ENCODE measurements at places on chromosomes 11 and 22.

GRCh38 chr22:43127166-43127908 is 15.9 kb downstream of the MCAT start:
- no peak for DNase-seq
- peaks cover 2% of the 10 kb centered on the region for H3K4me1 ChIP-seq
- H3K27me3 ChIP-seq = no peaks in the 10 kb centered on the region
- H3K4me3 ChIP-seq = no peak overlapping the region
- H3K36me3 ChIP-seq = peaks cover 7% of the 10 kb centered on the region

GRCh38 chr11:28318871-28319270 is 210.7 kb downstream of the METTL15 start:
- no peak overlapping the region for H3K27ac ChIP-seq
- H3K4me1 ChIP-seq = no peaks in the 10 kb centered on the region
- peaks cover 3% of the 10 kb centered on the region for H3K36me3 ChIP-seq
- no peaks in the 10 kb centered on the region for H3K27me3 ChIP-seq

DNA sequence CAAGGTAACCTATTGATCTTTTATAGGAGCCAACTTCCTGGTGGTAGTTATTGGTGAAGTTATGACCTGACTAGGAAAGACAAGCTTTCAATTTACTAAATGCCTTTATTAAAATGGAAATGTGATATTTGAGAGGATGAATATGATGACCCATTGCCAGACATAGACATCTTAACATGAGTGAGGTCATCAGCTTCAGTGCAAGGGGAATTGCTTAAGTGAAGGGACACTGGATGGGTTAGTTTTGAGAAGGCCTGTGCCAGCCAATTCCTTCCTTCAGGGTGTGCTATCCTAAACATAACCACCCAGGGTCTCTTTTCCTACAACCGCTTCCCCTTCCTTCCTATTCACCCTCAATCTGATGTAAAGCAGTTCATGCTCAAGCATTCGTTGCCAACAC is 21.5 kb downstream of the NAV2 start:
- H3K4me1 ChIP-seq = no peaks in the 10 kb centered on the region
- DNase-seq = no peak
- H3K36me3 ChIP-seq = no peaks in the 10 kb centered on the region
- no peak overlapping the region for H3K4me3 ChIP-seq

GRCh38 chr11:47366020-47366490 is 12.3 kb downstream of the SPI1 start:
- H3K27me3 ChIP-seq = no peaks in the 10 kb centered on the region
- no peak for DNase-seq
- H3K36me3 ChIP-seq = no peaks in the 10 kb centered on the region

- no peaks in the 10 kb centered on the region for H3K27me3 ChIP-seq
- no peaks in the 10 kb centered on the region for H3K36me3 ChIP-seq
- no peak overlapping the region for H3K4me3 ChIP-seq
- no peaks in the 10 kb centered on the region for H3K4me1 ChIP-seq
- H3K27ac ChIP-seq = no peak overlapping the region
Measured at GRCh38 chr11:85590848-85591483, 36.2 kb downstream of the DLG2 start.

DNA sequence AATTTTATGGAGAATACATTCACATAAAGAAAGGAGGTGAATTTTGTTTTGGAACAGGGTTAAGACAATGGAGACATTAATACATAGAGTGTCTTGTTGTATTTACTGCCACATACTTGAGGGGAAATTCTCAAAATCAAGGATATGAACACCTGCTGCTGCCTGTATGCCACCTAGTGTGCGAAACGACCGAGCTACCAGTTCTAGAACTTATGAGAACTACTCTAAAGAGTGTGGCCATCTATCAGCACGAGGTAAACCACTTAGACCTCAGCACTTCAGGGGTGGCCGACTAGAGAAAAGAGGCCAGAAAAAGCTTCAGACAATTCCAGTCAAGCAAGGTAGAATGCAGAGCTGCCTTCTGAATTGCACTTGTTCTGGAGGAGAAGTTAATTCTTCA is 1.5 kb upstream of the AGBL2 start:
- H3K27ac ChIP-seq = no peak overlapping the region
- H3K27me3 ChIP-seq = no peaks in the 10 kb centered on the region
- peaks cover 13% of the 10 kb centered on the region for H3K4me1 ChIP-seq
- H3K4me3 ChIP-seq = no peak overlapping the region

DNA sequence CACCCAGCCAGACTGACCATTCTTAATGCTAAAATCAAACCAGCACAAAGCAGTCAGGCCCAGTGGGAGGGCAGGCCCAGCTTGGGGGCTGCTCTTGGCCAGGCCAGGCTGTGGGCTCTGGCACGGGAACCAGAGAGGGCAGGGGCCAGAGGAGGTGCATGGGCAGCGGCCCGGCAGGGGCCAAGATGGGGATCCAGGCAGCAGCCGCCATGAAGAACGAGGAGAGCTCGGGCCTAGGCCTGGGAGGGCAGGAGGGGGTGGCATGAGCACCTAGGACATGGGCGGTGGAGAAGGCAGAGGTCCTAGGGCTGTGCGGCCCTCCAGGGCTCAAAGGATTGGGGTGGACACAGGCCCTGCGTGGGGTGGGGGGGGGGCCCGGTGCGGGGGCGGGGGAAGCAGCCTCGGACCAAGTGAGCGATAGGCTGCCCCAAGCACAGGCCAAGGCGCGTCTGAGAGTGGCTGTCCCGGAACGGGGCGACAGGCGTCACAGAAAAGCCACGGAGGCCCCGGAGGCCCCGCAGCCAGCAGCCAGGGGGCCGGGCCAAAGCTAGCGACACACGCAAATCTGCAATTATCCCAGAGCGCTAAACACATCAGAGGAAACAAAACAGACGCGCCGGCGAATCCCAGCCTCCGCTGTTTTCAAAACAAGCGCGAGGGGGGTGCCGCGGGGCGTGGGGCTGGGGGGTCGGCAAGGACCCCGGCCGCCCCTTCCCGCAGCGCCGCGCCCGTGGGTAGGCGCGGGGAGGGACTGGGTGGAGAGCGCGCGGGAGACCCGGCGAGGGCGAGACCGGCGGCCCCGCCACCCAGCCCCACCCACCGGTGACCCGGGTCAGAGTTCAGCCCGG is 8.3 kb downstream of the PLXNB2 start:
- H3K27me3 ChIP-seq = peaks cover 25% of the 10 kb centered on the region
- no peaks in the 10 kb centered on the region for H3K4me1 ChIP-seq
- H3K36me3 ChIP-seq = no peaks in the 10 kb centered on the region
- no peak overlapping the region for H3K4me3 ChIP-seq

DNA sequence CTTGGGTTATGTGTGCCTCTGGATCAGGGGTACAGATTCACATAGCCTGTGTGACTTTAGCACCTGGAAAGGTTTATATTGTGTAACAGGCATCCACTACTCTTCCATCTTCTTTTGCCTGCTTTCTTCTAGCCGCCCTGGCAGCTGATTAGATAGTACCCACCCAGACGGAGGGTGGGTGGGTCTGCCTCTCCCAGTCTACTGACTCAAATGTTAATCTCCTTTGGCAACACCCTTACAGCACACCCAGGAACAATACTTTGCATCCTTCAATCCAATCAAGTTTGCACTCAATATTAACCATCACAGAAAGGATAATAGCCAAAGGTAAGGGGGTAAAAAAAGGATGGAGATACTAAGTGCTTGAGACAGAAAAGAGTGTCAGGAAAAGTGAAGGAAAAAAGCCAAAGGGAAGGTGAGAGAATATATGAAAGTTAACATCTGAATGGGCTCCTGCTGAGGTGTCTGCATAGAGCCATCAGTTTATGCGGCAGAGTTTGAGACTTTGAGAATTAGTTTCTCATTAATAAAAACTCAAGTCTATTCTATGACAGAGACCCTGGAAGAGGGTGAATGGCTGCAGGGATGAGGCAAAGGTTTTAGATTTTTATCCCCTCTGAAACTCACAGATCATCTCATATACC is 2.6 kb upstream of the OR51B6 start:
- H3K4me3 ChIP-seq = no peak overlapping the region
- no peaks in the 10 kb centered on the region for H3K36me3 ChIP-seq
- H3K27ac ChIP-seq = no peak overlapping the region
- no peaks in the 10 kb centered on the region for H3K27me3 ChIP-seq

GRCh38 chr11:57487021-57487778 is 26.9 kb downstream of the RTN4RL2 start:
- H3K4me1 ChIP-seq = peaks cover 13% of the 10 kb centered on the region
- H3K4me3 ChIP-seq = no peak overlapping the region
- no peak overlapping the region for H3K27ac ChIP-seq
- H3K27me3 ChIP-seq = peaks cover 18% of the 10 kb centered on the region
- no peak for DNase-seq
- peaks cover 36% of the 10 kb centered on the region for H3K36me3 ChIP-seq

- no peak overlapping the region for H3K27ac ChIP-seq
- H3K36me3 ChIP-seq = no peaks in the 10 kb centered on the region
- no peak for DNase-seq
- H3K4me3 ChIP-seq = no peak overlapping the region
Measured at GRCh38 chr22:34904486-34904885, 161.5 kb upstream of the ISX start.
